Umbilical cord (tissue), 2 donors: ENCODE measurements at places on chromosomes 12 and 14. TPM values are rescaled to one million over a fixed set of nuclear protein-coding genes. Genes with fewer than 3 reads are reported as not detected.

GRCh38 chr12:119528241-119528640, 65.3 kb upstream of the TMEM233 start:
- DNase-seq: peak; percentile 9

MAPK1IP1L gene
- 20.9 TPM for total RNA-seq

DNA sequence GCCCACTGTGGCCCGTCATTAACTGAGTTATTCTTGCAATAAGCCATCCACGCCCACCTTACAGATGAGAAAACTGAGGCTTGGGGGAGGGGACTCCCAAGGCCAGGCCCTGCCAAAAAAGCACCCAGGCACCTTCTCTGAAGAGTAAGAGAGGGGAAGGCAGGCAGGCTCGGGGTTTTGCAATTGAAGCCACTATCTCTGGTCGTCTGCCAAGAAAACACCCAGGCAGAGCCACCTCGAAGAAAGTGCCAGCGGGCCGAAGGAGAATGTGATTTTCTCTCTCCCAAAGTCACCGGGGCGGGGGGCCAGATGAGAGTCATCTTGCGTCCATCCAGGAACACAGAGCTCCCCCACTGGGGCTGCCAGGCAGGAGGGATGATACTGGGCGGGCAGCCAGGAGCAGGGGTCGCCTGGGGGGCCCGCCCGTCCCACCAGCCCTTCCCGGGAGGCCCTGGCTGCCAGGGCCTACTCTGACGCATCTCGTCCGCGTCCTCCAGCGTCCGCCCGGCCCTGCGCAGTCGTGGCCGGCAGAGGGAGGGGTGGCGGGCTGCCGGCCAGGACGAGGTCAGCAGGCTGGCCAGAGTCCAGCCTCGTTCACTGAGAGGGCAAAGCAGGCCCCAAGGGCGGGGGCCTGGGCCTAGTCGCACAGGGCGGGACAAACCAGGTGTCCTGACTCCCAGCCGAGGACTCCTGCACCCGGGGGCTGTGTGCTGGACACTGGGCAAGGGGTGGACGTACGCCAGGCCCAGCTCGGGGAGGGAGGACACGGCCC, 74.3 kb downstream of the RFLNA start:
- peak; percentile 87 for DNase-seq

LDHB gene
- 140 TPM for total RNA-seq

GRCh38 chr14:81625343-81625742, 91.7 kb upstream of the SEL1L start:
- peak; percentile 75 for DNase-seq

GRCh38 chr12:111586986-111587385, 12.1 kb downstream of the ATXN2 start:
- DNase-seq: no peak

DNA sequence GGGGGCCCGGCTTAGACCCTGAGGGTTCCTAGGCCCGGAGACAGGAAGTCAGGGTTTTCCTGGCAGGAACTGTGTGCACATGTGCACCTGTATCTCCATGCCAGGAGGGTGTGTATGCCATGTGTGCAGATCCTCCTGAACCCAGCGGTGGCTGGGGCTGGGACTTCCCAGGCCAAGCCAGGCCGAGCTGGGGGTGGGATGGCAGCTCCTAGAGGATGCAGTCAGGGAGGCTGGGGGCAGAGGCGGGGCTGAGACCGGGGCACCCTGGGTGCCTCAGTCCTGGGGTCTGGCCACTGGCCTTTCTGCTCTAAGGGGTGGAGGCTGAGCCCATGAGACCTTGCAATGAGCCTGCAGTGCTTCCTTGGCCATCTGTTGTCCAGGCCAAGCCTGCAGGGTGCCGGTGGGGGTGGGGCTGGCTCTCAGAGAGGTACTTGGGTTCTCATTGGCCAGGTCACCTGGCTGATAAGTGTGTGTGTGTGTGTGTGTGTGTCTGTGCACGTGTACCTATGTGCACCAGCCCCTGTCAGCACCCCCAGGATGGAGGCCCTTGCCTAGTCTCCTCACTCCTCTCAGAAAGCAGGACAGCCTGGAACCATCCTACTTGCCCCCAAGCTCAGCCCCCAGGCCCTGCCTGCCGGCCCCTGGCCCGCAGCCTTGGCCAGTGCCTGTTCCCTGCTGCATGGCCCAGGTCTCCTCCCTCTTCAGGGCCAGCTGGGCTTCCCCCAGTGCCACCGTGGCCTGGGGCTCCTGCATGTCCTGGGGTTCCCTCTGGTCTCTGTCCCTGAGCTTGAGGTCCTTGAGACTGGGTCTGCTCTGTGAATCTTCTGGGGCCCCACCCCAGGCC, 10.6 kb upstream of the TNFAIP2 start:
- no peak for DNase-seq

GRCh38 chr12:32482226-32482625, 82.9 kb downstream of the FGD4 start:
- DNase-seq: peak; percentile 55

DNA sequence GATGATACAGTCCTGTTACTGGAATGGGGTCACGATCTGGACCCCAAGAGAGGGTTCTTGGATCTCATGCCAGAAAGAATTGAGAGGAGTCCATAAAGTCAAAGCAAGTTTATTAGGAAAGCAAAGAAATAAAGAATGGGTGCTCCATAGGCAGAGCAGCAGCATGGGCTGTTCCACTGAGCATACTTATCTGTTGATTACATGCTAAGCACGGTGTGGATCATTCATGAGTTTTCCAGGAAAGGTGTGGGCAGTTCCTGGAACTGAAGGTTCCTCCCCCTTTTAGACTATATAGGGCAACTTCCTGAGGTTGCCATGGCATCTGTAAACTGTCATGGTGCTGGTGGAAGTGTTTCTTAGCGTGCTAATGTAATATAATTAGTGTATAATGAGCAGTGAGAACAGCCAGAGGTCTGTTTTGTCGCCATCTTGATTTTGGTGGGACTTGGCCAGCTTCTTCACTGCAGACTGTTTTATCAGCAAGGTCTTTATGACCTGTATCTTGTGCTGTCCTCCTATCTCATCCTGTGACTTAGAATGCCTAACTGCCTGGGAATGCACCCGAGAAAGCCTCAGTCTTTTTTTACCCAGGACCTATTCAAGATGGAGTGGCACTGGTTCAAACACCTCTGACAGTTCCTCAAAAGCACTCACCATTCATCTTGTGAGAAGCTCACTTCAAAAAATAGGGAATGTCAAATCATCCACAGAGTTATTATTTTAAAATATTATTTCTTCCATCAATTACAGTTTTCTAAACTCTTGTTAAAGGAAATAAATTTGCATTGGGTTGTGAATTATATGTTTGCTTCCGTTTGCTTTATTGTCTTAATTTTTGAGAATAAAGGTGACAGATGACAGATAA, 1358.8 kb upstream of the TMEM132C start:
- no peak for DNase-seq

GRCh38 chr14:92677087-92677668, 71.2 kb downstream of the LGMN start:
- DNase-seq: peak; percentile 28

DNA sequence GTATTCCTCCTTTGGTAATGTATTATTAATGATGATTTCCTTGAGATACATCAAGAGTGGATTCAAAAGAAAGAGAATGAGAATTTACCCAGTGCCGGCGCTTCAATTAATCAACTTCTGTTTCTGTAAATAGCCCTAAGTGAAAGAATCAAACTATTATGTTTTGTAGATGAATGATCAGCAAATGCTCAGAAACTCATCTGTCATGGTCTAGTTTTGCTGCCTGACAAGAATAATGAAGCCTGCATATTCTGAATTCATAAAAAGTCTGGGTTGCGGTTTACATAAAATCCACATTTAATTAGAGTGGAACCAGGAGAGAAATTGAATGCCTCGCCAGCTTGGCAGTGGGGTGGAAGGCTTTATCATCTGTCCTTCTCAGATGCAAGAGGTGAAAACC, 325.3 kb downstream of the GALC start:
- no peak for DNase-seq

DNA sequence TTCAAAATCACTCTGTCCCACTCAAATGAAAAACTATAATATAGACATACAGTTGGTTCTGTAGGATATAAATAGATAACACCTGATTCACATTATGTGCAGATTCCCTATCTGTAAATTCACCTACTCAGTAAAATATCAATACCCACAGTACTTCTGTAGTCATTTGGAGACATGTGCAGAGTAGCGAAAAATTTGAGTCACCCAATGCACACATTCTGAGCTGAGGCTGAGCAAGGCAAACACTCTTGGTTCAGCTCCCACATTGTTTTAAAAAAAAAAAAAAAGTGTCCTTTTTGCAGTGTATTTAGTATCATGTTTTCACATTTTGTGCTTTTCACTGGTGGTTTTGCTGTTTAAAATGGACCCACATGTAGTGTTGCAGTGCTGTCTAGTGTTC, 27.3 kb upstream of the BBS10 start:
- DNase-seq: no peak
